ENCODE measurements at places on chromosomes 3 and 15.

DNA sequence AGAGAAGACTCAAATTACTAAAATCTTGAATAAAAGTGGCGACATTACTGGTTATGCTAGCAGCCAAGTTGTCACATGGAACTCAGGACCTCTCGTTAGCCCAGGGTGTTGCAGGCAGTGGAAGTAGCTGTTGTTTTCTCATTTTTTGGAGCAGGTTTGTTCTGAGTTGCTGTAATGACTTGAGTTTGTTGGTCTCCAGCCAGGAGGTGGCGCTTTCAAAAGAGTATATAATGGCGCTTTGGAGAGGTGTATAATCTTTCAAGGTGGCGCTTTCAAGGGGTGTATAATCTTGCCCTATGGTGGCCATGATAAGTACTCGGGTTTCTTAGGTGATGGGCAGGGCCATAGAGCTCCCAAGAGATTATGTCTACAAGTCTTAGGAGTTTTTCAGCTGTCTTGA lies 632.7 kb downstream of the NTRK3 start:
- H3K27me3 ChIP-seq = no peaks in the 10 kb centered on the region
- H3K36me3 ChIP-seq = no peaks in the 10 kb centered on the region
- H3K27ac ChIP-seq = no peak overlapping the region

DNA sequence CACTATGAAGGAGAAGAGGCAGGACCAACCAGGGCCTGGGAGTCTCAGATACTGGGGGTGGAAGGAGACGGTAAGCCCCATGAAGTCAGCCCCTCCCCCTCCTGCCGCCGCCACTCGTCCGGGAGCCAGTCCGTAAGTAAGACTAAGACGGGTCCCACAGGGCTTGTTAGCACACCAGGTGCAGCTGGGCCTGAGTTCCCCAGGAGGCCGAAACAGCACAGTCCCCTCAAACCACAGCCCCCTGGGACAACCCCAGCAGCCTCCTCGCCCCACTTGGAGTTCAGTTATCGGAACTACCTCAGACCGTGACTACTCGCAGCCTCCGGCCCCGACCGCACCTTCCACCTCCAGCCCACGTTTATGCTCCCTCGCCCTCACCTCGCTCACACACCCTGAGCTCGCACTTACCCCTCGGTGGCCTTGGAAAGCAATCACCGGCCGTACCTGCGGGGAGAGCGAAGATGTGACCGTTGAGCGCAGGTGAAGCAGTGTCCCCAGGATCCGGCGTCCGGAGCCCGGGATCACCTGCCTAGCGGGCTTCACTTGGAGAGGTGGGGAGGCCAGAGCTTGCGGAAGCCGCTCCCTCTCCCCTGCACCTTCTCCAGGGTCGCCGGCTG lies 557 bp downstream of the ELL3 start:
- no peaks in the 10 kb centered on the region for H3K36me3 ChIP-seq
- no peak for DNase-seq
- H3K27ac ChIP-seq = no peak overlapping the region
- H3K4me3 ChIP-seq = peak overlapping the region; percentile 47
- peaks cover 9% of the 10 kb centered on the region for H3K4me1 ChIP-seq

- peaks cover 72% of the 10 kb centered on the region for H3K27me3 ChIP-seq
- no peak overlapping the region for H3K27ac ChIP-seq
- no peaks in the 10 kb centered on the region for H3K4me1 ChIP-seq
- no peaks in the 10 kb centered on the region for H3K36me3 ChIP-seq
Observed at GRCh38 chr3:180036092-180036670, 556 bp downstream of the PEX5L start.

DNA sequence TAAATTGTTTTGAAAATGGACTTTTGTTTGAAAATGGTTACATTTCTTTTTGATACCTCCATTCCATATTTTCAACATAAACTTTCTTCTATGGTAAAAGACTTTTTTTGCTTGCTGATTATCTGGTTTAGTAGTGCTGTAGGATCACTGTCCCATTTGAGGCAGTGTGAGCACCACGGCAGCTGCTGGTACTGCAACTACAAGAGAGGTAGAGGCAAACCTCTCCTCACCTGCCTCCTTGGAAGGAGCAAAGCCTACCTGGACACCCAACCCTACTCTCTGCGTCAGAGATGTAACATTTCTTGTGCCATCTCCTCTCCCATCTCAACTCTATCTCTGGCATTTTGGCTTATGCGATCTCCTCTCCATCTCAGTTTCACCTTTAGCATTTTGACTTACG lies 460.1 kb downstream of the SHQ1 start:
- no peaks in the 10 kb centered on the region for H3K36me3 ChIP-seq
- H3K27ac ChIP-seq = no peak overlapping the region
- no peak overlapping the region for H3K4me3 ChIP-seq

DNA sequence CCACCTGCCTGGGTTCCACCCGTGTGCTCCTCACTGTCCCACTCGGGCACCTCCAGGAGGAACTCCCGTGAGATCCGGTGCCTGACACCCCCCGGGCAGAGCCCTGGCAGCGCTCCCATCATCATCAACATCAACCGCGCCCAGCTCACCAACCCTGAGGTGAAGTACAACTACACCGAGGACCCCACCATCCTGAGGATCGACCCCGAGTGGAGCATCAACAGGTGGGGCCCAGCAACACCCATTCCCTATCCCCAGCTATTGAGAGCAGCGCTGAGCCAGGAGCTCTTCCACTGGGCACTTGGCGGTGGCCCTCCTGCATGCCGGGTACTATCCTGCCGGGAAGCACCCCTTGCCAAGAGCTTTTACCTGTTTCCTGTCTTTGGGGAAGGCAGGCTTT lies 33.5 kb downstream of the PLXNA1 start:
- no peaks in the 10 kb centered on the region for H3K4me1 ChIP-seq
- H3K27me3 ChIP-seq = no peaks in the 10 kb centered on the region
- no peak overlapping the region for H3K27ac ChIP-seq
- peaks cover 95% of the 10 kb centered on the region for H3K36me3 ChIP-seq
- H3K4me3 ChIP-seq = no peak overlapping the region
- no peak for DNase-seq

DNA sequence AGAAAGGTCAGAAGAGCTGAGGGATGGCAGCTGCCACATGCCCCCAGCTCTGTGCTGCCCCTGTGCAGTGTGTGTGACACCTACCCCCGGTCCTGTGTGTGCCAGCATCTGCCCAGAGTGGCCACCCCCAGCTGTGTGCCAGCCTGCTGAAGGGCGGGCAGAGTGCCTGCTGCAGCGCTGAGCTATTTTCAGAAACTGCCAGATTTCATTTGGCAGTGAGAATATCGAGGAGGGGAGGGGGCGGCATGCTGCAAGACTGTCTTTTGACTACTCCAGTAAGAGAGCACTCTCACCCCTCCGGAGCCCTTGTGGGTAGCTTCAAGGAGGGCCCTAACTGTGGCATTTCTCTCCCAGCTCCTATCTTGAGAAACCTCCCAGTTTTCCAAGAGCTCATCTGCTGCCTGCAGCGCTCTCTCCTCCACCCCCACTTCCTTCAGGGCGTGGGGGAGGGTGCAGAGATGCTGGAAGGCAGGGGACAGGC lies 25.2 kb upstream of the DOCK3 start:
- peaks cover 40% of the 10 kb centered on the region for H3K4me1 ChIP-seq
- H3K4me3 ChIP-seq = no peak overlapping the region
- DNase-seq = peak; percentile 79
- H3K27me3 ChIP-seq = no peaks in the 10 kb centered on the region
- no peaks in the 10 kb centered on the region for H3K36me3 ChIP-seq

- no peaks in the 10 kb centered on the region for H3K4me1 ChIP-seq
- H3K4me3 ChIP-seq = no peak overlapping the region
- H3K36me3 ChIP-seq = no peaks in the 10 kb centered on the region
- no peak for DNase-seq
- H3K27me3 ChIP-seq = no peaks in the 10 kb centered on the region
Observed at GRCh38 chr3:160084998-160085397, 96.4 kb downstream of the IL12A start.

- no peaks in the 10 kb centered on the region for H3K27me3 ChIP-seq
- no peaks in the 10 kb centered on the region for H3K36me3 ChIP-seq
- peak overlapping the region; percentile 75 for H3K27ac ChIP-seq
Observed at GRCh38 chr3:16374935-16375245, 109.9 kb downstream of the OXNAD1 start.

DNA sequence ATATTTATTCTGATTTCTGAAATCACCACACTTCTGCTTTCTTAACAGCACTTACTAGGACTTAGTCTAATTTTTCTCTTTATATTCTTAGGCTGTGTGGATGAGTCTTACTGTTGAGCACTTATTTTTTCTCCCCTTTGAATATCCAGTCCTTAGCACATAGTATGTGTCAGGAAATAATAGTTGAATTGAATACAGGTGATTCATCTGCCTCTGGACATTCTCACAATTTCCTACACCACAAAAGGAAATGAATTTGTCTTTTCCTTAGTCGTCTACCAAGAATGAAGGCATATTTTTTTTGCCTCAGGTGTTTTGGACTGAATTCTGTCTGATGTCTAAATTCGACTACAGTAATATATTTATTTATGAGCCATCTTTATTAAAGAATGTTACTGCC lies 204.2 kb downstream of the GHSR start:
- H3K27me3 ChIP-seq = no peaks in the 10 kb centered on the region
- DNase-seq = no peak
- H3K36me3 ChIP-seq = peaks cover 17% of the 10 kb centered on the region

DNA sequence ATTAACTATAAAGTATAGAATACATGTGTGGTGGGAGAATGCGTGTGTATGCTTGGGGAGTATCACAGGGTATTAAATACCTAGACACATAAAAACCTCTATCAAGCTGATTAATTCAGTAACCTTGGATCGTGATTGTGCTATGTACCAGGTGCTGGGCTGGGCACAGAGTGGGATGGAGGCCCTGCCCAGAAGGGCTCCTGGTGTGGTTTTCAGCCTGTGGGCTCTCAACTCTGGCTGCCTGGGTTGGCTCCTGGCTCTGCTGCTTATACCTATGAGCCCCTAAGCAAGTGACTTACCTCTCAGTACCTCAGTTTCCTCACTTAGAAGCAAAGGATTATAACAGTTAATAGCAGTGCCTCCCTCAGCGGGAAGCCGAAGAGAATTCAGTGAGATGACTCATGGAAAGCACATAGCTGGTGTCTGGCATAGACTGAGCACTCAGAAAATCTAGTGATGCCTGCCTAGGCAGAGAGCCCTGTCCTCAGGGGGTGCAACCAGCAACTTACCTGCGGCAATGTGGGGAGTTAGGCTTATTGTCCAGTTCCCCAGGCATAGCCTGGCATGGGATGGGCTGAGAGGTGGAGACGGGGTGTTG lies 90.6 kb upstream of the MYZAP start:
- DNase-seq = no peak
- no peak overlapping the region for H3K4me3 ChIP-seq
- no peaks in the 10 kb centered on the region for H3K36me3 ChIP-seq

- no peaks in the 10 kb centered on the region for H3K27me3 ChIP-seq
- H3K27ac ChIP-seq = no peak overlapping the region
- no peak overlapping the region for H3K4me3 ChIP-seq
- no peaks in the 10 kb centered on the region for H3K36me3 ChIP-seq
Observed at GRCh38 chr3:196617256-196617655, 22.2 kb upstream of the NRROS start.

DNA sequence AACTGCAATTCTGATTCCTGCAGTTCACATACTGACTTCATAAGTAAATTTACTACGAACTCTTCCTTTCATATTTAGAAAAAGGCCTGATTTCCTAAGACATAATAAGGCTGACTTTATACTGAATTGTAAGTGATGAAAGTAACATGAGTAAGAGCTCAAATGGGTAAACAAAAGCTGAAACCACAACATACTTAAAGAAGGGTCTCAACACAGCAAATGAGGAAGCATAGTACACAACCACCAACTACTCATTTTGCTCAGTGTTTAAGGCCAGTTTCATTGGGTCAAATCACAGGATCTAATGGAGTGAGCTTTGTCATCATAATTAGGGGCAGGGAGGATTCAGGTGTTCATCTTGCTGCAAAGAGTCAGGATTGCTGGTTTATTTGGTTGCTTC lies 81.4 kb downstream of the SETD2 start:
- H3K4me1 ChIP-seq = no peaks in the 10 kb centered on the region
- no peak overlapping the region for H3K4me3 ChIP-seq
- no peaks in the 10 kb centered on the region for H3K27me3 ChIP-seq
- DNase-seq = no peak
- H3K27ac ChIP-seq = no peak overlapping the region

GRCh38 chr3:169288553-169288952 lies 375.0 kb downstream of the MECOM start:
- peaks cover 27% of the 10 kb centered on the region for H3K4me1 ChIP-seq
- no peaks in the 10 kb centered on the region for H3K27me3 ChIP-seq
- H3K36me3 ChIP-seq = no peaks in the 10 kb centered on the region
- no peak overlapping the region for H3K27ac ChIP-seq
- DNase-seq = no peak

DNA sequence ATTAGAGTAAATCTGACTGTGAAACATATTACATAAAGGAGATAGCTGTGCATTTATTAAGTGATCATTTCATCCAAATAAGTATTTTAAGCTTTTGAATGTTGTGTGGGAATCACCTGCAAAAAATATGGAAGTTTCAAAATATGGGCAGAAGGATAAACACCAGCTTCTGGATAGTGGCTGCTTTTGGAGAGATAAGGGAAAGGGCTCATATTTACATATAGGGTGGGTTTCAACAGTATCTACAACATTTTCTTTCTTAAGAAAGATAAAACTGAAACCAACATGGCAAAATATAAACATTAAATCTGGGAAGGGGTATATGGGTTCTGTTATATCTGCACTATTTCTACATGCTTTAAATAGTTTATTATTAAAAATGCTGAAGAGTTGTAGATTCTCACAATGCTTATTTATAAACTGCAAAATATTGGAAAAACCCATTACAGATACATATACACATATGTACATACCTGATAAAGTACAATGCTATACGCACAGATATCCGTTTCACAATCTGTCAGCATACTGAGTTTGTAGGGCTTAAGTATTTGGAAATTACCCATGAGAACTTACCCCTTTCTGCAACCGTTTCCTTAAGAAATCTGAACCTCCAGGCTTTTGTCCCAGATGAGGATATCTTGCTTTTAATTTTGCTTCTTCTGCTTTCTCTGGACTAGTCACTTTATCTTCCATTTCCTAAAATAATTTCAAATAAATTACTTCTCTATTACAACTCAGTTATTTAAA lies 12.1 kb downstream of the ARPP19 start:
- no peaks in the 10 kb centered on the region for H3K27me3 ChIP-seq
- H3K27ac ChIP-seq = no peak overlapping the region
- peaks cover 55% of the 10 kb centered on the region for H3K4me1 ChIP-seq
- peaks cover 52% of the 10 kb centered on the region for H3K36me3 ChIP-seq
- DNase-seq = no peak

GRCh38 chr3:171811913-171812335 lies 1.6 kb upstream of the PLD1 start:
- H3K4me1 ChIP-seq = peaks cover 18% of the 10 kb centered on the region
- no peak overlapping the region for H3K27ac ChIP-seq
- no peak overlapping the region for H3K4me3 ChIP-seq
- no peaks in the 10 kb centered on the region for H3K27me3 ChIP-seq

DNA sequence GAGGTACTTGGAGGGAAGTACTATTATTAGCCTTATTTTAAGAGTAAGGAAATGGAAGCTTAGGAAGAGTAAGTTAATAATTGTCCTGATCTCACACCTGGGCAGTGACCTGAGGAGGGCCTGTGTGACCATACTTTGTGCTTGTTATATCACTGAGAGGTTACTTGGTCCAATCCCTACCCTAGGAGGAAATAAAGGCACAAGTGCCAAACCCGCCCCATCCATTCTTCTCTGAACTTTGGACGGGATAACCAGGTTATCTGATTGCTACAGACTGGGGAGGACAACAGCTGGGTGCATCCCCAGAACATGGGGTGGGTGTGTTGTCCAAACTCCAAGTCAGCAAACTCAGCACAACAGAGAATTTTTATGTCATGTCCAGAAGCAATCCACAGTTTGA lies 77.7 kb upstream of the NR2E3 start:
- peaks cover 44% of the 10 kb centered on the region for H3K4me1 ChIP-seq
- H3K4me3 ChIP-seq = no peak overlapping the region
- DNase-seq = no peak

All from heart right ventricle (tissue), 16 donors.